ENCODE measurements at places on chromosomes 5 and 9.

DNA sequence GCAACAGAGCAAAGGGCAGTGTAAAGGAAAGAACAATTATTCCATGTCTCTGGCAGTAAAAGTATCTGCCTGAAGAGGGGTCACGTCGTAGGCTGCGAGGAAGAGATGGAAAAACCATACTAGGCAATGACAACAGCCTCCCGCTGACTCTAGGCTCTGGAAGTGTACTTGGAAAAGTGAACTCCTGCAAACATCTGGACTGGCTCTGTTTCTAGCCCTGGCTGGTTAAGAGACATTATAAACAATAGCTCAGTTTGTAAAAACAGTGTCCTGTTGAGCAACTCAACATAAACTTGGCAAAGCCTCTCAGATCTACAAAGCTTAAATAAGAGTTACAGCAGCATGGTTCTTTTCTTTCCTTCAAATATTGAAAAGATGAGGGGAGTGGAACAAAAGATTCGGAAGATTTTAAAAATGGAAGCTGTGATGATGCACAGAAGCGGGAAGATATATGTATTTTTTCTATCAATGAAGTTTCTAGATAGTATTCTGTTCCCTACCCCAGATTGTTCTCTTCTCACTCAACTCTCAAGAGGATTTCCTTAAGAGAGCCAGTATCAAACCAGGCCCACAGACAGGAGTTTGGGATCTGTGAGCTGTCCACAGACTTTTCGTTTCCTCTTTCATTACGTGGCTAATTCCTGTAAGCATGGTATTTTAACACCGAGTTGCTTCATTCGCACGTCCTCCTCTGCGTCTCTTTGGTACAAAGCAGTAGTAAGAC, 79.4 kb downstream of the SPTLC1 start:
- peak; percentile 94 for DNase-seq

- no peak for DNase-seq
Measured at GRCh38 chr5:56326116-56326515, 93.0 kb upstream of the ANKRD55 start.

DNA sequence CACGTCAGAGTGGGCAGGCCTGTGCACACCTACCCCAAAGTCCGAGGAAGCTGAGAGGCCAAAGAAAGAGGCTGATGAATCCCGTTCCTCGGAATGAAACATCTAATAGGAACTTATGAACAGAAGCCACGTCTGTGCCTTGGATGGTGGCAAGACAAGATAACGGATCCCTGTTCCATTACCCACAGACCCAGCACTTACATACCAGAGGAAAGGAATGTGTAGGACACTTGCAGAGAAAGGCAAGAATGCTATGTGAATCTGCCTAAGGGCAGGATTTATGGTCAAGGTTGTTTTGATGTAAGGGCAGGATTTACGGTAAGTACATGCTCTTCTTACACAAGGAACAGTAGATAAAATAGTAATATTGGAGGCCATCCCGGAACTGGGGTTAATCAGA, 93.2 kb downstream of the WDR41 start:
- DNase-seq, result no peak

DNA sequence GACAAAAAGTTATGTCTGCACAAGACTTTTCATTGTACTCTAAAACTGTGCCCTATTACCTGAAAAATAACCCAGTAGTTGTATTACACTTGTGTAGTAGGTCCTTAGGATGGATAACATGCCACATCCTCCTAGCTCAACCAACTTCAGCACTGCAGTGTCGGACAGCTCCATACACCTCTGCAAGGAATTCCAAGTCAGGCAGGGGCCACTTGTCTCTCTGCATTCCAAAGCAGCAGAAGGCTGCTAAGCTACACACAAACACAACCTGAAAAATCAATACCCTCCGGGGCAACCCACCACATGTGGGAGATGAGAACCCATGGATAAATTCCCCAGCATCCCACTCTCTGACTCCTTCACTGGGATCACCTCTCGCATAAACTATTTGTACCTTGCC, 50.2 kb downstream of the MED10 start:
- DNase-seq, result peak; percentile 1
